HepG2 (cell line): ENCODE measurements at places on chromosomes 11 and 22. TPM values are rescaled to one million over a fixed set of nuclear protein-coding genes. Genes with fewer than 3 reads are reported as not detected.

GRCh38 chr11:64070314-64070681, 34.6 kb downstream of the FLRT1 start:
- DNase-seq = no peak

GRCh38 chr22:37228106-37229011, 15.7 kb downstream of the RAC2 start:
- DNase-seq = no peak

DNA sequence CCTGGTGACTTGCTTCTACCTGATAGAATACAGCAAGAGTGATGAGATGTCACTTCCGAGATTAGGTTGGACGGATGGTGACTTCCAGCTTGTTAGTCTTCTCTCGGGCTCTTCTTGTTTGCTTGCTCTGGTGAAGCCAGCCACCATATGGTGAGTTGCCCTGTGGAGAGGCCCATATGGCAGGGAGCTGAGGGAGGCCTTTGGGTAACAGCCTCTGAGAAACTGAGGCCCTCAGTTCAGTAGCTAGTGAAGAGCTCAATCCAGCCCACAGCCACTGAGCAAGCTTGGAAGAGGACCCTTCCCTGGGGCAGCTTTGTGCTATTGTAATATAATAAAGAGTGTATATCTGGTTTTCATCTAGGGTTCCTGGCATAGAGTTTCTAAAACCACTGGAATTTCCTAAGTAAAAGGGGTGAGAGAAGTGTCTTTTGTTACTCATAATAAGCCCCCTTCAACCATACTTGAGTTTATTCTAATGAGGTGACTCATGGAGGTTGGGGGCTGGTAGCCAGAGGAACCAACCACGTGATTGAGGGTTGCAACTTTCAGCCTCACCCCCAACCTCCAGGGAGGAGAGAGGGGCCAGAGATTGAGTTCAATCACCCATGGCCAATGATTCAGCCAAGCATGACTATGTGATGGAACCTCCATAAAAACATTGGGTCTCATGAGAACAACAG, 8.0 kb upstream of the TPCN2 start:
- no peak for DNase-seq

GRCh38 chr11:73975479-73975757, 7.2 kb downstream of the UCP2 start:
- no peak for DNase-seq

DNA sequence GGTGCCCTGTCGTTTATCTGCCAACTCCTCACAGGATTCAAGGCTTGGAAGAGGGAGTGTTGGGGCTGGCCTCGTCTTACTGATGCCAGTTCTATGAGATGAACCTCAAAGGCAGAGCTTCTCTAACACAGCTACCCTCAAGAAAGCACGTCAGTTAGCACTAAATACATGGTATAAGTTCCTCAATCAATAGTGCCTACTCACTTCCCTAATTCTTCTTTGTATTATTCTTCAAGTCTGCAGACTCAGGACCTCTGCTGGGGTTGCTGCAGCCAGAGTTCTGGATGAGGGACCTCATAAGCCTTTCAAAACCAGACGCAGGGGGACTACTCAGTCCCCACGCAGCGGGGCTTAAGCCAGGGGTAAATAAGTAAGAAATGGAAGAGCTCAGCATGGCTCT, 118.3 kb downstream of the VPREB1 start:
- no peak for DNase-seq

- no peak for DNase-seq
Measured at GRCh38 chr22:30238661-30239487, 7.7 kb downstream of the LIF start.

DNA sequence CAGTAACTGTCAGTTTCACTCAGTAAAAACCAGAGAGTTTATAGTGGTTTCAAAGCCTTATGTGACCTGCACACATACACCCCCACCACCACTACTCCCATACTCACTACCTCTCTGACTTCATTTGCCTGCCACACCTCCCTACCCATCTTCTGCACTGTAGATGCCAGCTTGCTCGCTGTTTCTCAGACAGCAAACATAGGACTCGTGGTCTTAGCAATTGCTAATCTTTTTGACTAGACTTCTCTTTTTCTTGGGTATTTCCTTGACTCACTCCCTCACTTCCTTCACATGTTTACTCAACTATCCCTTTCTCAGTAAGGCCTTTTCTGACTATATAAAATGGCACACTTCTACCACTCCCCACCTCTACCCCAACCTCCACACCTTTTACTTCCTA, 27.8 kb downstream of the CEP295 start:
- DNase-seq = no peak

- DNase-seq = no peak
Measured at GRCh38 chr11:134636071-134636470, 224.0 kb upstream of the B3GAT1 start.

- no peak for DNase-seq
Measured at GRCh38 chr11:29612423-29612822, 404.4 kb downstream of the KCNA4 start.

GRCh38 chr11:26951809-26952515, 42.0 kb upstream of the FIBIN start:
- DNase-seq = no peak

GRCh38 chr11:61338783-61339489, 5.9 kb downstream of the TKFC start:
- no peak for DNase-seq

DNA sequence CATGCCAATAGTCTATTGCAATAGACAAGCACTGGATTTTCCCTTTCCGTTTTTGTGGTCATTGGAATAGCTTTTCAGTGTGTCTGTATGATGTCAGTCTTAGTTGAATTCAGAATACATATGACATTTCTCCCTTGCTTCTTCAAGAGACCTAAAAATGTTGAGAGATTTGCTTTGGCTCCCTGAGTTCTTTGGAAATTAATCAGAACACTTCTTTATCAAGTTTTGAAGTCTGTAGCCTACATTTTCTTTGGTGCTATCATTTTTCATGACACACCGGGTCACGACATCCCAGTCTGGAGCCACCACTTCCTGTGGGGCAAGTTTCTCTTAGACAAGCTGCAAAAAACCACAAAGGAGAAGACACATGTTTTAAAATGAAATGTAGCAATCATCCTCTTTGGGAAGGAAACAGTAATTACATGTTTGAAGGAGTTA, 847.1 kb downstream of the OPCML start:
- DNase-seq = no peak

DNA sequence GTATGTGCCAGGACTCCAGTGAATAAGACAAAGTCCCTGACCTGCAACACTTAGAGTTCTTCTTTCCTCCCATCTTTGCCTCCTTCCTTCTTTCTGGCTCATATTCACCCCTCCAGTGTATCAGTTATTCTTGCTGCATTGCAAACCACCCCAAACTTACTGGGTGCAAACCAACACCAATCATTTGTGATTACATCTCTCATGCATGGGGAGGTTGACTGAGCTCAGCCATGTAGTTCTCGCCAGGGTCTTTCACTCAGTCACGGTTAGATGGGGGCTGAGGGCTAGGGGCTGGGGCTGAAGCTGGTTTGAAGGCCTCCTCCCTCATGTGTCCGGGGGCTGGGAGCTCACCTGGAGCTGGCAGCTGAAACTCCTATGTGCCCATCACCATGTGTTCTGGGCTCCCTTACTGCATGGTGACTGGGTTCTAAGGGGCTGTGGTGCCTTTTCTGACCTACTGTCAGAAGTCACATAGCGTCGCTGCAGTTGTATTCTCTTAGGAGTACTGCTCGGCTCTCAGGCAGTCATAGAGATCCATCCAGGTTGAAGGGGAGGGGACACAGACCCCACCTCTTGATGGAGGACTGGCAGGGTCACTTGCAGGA, 35.0 kb upstream of the CACNG2 start:
- DNase-seq = no peak

- no peak for DNase-seq
Measured at GRCh38 chr11:110986016-110986415, 259.5 kb upstream of the POU2AF2 start.

DNA sequence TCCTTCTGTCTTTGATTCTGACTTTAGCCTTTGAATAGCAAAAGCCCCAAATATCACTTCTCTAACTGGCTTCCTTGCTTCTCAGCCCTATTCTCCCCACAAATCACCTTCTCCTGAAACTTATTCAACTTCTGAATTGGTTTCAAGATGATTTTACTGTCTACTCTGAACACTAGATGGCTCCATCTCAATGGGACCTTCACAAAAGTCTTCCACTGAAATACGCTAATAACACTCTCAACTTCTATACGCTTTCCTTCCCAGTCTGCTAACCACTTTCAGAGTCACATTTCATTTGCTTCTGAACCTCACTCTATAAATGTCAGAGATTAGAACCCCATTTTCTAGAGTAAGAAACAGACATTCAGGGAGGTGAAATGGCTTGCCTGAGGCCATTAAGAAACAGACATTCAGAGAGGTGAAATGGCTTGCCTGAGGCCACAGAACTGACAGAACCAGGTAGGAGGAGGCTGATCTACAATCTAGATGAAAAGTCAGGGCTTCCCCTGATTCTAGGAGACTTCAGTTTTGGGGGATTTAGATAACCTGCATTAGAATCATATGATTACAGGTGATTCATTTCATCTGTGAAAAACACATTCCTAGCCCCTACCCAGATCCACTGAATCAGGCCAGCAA, 20.6 kb downstream of the MORC2 start:
- DNase-seq = peak; percentile 26

- DNase-seq = no peak
Measured at GRCh38 chr11:6609502-6610015, 2.5 kb downstream of the TAF10 start.

- DNase-seq = no peak
Measured at GRCh38 chr22:44019846-44020245, 4.3 kb upstream of the PARVB start.

DNA sequence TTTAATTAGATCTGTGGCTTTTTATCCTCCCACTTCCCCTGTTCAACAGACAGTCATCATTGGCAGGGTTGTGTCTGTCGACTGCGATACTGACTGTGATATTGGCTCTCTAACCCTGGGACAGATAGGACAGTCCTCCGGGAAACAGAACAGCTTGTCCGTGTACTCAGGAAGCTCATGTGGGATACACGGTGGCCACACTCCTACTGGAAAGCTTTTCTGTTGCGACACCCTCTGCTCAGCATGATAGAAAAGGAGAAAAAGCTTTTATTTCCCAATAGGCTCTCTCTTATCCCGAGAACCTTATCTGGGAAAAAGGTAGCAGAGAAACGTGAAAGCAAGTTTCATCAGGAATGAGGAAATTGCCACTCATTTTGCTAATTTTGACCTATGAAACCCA, 60.4 kb upstream of the HSPA8 start:
- DNase-seq = no peak

GRCh38 chr22:28600546-28601143, 79.0 kb downstream of the TTC28 start:
- DNase-seq = peak; percentile 53

DNA sequence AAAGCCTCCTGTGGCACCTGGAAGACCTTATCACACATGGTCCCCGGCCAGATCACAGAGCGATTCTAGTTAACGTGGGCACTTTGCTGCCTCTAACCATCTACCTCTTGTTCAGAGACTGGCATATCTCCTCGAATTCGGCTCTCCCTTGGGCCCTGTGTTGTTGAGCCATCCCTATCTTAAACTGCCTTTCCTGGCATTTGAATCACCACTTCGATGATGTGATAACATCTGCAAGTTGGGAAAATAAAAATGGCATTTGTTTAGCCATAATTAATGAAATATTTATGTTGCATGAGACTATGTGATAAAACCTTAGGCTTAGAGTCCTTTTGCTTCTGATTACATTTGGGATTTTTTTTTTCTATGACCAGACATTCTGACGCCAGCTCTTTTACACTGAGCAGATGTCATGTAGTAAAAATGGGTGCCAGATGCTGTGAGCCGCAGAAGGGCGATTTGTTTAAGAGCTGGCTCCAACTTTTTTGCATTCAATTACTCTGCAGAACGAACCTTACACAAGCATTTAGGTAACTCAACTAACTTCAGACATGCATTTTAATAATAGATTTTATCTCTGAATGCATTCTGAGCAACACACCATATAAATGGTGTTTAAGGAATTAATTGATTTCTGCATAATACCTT, 58.5 kb upstream of the PARVA start:
- DNase-seq = no peak

- no peak for DNase-seq
Measured at GRCh38 chr11:113677685-113678084, 28.4 kb downstream of the TMPRSS5 start.

- no peak for DNase-seq
Measured at GRCh38 chr11:70129051-70129592, 51.0 kb downstream of the ANO1 start.

DNA sequence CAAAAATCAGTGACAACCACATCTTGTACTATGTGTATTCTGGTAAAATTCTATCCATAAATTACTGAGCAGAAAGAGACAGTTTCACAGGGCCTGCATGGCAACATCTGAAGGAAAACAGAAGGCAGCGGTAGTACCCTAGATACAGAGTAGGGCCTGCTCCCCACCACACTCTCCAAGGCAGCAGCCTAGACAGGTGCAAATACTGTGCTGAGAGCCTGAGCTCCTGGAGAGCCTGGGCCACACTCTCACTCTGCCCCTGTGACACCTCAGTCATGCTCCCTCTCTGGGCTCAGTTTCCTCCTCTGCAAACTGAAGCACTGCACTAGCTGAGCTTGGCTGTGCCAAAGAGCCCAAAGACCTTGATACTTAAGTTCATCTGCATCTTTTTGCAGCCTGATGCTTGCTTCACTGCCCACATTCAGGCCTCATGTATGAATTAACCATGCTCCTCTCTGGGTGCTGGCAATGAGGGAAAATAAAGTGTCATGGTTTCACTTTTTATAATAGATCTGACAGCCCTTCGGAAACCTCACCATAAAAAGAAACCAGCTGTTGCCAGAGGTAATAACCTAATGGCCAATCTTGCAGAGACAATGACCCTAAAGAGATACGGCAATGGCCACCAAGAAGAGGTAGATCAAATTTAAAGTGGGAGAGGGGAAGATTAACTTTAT, 104.7 kb downstream of the PLEKHA7 start:
- DNase-seq = no peak

- no peak for DNase-seq
Measured at GRCh38 chr11:118998388-118998717, 415 bp downstream of the CENATAC start.

GRCh38 chr22:27840436-27840835, 38.9 kb upstream of the MN1 start:
- no peak for DNase-seq

BACE1 gene
- total RNA-seq = 7.5 and 10.2 TPM in 2 replicates

FIBIN gene
- not detected in 2 replicates for total RNA-seq

CALCB gene
- total RNA-seq = not detected in 2 replicates

LRP4 gene
- total RNA-seq = 6.8 and 13.3 TPM in 2 replicates

OR8A1 gene
- total RNA-seq = not detected in 2 replicates

SLC22A25 gene
- 0.18 TPM in 2 replicates for total RNA-seq

GAB4 gene
- total RNA-seq = not detected in 2 replicates

SLC22A12 gene
- total RNA-seq = not detected in 2 replicates

MMP27 gene
- not detected in 2 replicates for total RNA-seq

SLC43A3 gene
- not detected in 2 replicates for total RNA-seq

TYMP gene
- 2.3 and 3.9 TPM in 2 replicates for total RNA-seq

NDUFS3 gene
- 151 and 177 TPM in 2 replicates for total RNA-seq
